Fibroblast of skin of right biceps (primary cell): ENCODE measurements at places on chromosomes 2 and 18.

DNA sequence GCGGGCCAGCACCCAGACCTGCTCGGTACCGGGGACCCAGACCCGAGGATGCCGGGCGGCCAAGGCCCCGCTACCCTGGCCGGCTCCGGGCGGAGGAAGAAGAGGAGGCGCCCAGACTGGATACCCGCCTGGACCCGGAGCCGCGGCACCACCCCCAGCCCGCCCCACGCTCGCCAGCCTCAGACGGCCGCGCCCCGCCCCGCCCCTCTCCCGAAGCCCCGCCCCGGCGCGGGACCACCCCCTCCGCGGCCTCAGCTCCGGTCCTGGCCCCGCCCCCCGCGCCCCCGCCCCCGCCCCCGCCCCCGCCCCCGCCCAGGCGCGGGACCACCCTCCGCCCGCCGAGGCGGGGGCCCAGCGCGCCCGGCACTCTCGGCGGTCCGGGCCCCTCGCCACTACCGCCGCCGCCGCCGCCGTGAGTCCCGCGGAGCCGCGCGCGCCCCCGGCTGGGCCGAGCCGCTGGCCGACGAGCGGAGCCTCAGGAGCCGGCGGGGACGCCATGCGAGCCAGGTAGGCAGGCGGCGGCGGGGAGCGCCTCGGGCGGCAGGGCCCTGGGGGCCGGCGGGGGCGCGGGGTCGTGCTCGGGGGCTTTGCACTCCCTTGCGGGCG, at the start of gene SH3BP4:
Gene SH3BP4, plus strand, starts transcription at position 354 of the 606 bp plus-strand sequence. CDS start 82,986 bp downstream, outside the sequence.
- peak; percentile 88 for DNase-seq

DNA sequence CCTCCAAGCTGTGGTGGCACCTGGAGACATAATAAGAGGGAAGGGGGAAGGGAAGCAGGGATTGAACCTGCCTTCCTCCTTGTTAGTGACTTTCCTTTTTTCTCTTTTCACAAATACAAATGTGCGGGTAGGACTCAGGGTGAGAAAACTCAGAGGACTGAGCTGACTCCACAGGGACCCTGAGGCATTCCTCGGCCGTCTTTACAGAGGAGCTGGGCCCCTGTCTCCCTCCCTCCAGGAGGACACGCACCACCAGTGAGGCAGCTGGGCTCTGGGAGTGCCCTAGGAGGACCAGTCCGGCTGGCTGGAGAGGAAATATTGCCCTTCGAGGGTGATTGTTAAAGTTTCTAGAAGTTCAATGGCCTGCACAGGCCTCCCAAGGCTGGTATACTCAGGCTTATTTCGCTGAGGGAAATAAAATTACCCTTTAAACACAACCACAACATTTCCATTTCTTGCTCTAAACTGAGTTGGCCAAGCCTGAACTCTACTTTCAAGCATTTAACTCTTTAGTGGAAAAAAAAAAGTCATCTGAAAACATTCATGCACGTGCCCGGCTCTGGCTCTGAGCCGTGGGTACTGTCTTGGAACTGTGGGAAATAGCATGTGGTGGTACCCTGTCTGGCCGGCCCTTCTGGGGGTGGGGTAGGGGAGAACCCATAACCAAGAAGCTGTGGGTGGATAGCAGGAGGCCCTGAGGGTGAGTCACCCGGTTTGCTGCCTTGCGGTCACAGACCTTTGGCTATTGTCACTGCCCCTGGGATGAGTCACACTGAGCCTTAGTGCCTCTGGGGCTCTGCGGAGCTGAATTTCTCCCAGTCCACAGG, 116.0 kb downstream of the COPS8 start:
- peak; percentile 87 for DNase-seq

- DNase-seq: no peak
Observed at GRCh38 chr18:37251679-37252078, 313.9 kb downstream of the CELF4 start.

DNA sequence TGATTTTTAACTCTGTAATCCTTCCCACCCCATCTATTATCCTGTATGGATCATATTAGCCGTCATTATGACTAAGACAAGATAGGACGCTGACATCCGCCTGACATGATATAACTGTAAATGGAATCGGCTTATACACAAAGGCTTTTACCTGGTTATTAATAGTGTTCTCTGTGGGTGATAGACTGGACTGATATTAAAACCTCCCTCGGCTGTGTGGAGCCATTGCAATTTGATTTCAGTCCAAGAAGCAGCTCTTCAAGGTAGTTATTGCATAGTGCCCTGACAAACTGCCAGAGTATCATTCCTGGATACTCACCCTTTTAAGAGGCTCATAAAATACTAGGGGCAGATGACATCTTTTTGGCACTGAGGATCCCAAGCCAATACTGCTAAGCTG, 226.1 kb upstream of the HNRNPA3 start:
- DNase-seq: peak; percentile 21

GRCh38 chr2:69604026-69604678, 39.4 kb downstream of the AAK1 start:
- no peak for DNase-seq
